ENCODE measurements at places on chromosomes 3 and 15.

DNA sequence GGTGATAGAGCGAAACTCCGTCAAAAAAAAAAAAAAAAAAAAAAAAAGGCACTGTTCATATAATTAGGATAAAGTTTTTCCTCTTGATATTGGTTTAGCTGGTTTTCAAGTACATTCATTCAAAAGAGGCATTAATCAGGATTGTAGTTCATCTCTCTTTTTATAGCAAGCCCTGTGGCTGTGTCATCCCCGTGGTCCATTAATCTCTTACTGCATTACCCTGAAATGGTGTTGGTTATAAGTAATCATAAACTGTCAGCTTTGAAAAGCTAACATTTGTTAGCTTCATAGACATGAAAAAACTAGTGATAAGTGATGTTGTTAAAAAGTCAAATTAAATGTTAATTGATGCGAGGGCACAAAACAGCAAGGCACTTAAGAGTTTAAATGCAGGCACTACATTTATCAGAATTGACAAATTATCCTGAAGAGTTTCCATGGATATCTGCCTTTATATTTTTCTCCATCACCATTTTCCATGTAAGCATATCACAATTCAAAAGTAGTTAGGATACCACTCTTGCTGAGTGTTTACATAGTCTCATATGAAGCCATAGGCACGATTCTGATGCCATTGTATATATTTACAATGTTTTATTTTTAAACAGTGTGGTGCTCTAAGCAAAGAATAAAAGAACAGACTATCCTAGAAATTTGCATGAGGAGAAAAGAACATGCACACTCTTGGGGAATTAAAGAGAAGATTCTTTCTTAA, 193.1 kb downstream of the OTOL1 start:
- no peak for DNase-seq

DNA sequence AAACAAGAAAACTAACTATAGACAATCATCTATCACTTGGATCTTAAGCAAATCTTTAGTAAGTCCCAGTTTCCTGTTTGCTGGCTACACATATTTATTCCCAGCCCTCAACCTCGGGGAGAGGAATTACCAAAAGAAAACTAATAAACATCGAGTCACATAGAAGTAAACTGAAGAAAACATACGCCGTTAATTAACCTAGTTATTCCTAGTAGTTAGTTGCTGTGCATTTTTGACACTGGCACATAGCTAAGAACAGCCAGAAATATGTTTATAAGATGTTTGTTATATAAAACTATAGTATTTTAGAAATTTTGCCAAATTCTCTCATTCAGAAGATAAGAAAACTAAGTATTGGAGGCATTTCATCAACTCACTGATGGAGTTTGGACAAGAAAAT, 407.2 kb upstream of the ARHGEF26 start:
- no peak for DNase-seq

DNA sequence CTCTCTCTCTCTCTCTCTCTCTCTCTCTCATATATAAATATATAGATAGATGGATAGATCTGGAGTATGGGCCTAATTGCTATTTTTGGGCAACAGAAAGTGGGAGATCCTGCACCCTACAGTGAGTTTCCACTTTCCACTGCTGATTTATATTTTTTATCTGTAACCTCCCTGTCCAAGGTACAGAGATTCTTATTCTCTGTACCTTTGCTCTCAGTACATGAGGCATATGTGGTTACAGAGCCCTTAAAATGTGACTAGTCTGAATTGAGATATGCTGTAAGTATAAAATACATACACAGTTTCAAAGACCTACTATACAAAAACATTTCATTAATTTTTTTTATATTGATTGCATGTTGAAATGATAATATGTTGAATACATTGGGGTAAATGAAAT, 51.1 kb upstream of the FOXP1 start:
- no peak for DNase-seq

DNA sequence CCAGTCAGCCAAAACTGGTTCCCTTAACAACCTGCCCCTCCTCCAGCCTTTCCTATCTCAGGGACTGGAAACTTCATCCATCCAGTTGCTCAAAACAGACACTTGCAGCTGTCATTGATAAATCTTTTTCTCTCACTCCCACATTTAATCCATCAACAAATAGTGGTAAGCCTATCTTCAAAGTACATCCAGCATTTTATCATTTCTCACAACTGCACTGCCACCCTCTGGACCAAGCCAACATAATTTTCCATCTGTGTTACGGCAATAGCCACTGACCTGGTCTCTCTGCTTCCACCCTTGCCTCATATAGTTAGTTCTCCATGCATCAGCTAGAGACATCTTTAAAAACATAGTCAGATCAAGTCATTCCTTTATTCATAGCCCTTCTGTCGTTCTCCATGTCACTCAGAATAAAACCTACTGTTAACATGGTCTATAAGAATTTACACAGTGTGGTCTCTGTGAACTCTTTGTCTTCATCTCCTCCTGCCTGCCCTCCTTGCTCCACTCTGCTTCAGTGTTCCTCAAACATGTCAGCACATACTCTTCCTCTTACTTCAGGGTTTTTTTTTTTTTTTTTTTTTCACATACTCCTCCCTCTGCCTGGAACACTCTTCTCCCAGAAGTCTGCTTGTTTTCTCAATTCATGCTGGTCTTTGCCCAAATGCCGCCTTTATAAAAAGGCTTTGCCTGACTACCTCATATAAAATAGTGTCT, 102.5 kb upstream of the COL6A5 start:
- DNase-seq, result no peak

GRCh38 chr15:38897551-38897950, 332.9 kb upstream of the RASGRP1 start:
- DNase-seq, result no peak

DNA sequence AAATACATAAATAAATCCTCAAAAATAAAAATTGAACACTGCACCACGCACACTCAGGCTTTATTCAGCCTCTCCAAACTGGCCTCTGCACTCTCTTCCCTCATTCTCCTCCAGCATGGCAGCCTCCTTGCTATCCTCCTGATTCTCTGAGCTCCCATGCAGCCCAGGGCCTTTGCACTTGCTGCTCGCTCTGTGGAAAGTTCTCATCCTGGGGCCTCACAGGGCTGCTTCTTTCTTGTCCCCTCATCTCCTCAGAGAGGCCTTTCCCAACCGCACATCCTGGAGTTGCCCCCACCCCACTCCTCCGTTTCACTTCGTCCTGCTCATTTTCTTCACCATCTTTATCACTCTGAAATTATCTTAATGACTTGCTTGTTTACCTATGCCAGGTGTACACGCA, 123.0 kb downstream of the SHQ1 start:
- no peak for DNase-seq

DNA sequence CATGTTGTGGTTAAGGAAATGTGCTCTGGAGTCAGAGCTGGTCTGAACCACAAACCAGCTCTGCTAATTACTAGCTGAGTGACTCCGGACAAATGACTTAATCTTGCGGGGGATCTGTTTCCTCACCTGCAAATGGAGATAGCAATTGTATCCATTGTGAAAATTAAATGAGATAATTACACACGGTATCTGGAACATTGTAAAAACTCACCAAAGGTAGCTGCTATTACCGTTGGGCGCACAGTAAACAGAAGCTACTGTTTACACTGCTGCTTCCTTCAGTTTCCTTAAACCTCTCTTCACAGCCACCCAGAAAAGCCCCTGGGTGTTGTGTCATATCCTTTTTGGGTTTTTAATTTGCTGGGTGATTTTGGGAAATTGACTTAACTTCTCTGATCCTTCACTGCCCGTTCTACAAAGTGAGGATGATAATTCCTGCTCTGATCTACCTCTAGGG, 107.8 kb downstream of the MEGF11 start:
- DNase-seq, result no peak

GRCh38 chr15:72271221-72271620, 1.1 kb downstream of the PARP6 start:
- DNase-seq, result no peak

- no peak for DNase-seq
Observed at GRCh38 chr3:23219552-23219951, 16.4 kb downstream of the UBE2E2 start.

- no peak for DNase-seq
Observed at GRCh38 chr3:59935025-59935424, 885.2 kb upstream of the CFAP20DC start.

GRCh38 chr3:32420126-32421038, 28.7 kb downstream of the CMTM7 start:
- no peak for DNase-seq

DNA sequence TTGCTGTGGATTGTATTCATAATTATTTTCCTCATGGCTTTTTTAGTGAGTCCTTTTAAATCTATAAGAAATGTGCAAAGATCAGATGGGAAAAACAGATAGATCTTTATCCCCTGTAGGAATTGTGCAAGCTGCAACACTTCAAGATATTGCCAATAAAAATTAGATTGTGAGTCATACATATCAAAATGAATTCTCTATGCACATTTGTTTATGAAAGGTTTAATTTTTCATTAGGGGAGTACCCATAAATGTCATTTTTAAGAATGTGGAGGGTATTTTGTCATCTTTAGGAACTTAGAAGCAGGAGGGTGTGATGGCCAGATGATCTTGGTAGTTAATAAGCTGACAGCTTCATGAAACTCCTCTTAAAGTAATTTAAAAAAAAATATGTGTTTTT, 2.9 kb downstream of the PIAS1 start:
- DNase-seq, result no peak

DNA sequence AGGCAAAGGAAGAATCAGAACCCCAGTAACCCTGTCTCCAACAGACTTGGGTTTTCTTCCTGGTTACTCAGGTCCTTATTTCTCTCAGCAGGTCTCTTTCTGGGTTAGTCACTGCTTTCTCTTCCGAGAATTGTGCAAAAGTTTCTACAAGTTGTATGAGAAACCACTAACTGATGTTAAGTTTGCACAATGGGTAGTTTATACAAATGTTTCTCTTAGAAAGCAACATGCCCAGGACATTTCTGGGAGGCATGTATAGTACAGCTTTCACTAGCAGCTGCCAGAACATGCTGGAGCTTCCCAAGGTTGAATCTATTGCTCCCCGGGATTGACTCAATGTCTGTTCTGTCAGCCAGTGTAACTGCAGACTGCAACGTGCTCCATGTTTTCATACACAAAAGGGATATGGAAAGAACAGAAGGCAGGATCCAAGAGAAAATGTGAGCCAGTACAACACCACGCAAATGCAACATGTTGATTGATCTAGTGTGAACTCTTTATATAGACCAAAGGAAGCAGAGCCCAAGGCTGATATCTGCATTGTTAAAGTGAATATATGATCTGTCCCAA, 887.8 kb downstream of the MCTP2 start:
- no peak for DNase-seq

GRCh38 chr15:33098094-33099058, 96.1 kb downstream of the FMN1 start:
- no peak for DNase-seq

- no peak for DNase-seq
Observed at GRCh38 chr3:39801216-39801615, 8.2 kb upstream of the MYRIP start.

DNA sequence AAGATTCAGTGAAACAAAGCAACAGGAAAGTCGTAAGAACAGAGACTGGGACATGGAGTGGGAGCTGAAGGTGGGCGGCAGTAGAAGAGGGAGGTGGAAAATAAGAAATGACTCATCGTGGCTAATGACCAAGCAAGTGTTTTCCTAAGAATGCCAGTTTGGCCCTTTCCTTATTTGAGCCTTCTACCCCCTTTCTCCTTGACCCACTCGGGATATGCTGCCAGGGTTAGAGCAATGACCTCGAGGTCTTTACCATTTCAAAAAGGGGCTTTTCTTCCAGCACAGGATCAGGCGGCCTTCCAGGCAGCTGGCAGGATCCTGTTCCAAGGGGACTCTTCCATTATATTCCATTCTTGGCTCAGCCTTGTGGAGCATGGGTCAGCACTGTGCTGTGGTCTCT, 241.1 kb downstream of the RYR3 start:
- no peak for DNase-seq

DNA sequence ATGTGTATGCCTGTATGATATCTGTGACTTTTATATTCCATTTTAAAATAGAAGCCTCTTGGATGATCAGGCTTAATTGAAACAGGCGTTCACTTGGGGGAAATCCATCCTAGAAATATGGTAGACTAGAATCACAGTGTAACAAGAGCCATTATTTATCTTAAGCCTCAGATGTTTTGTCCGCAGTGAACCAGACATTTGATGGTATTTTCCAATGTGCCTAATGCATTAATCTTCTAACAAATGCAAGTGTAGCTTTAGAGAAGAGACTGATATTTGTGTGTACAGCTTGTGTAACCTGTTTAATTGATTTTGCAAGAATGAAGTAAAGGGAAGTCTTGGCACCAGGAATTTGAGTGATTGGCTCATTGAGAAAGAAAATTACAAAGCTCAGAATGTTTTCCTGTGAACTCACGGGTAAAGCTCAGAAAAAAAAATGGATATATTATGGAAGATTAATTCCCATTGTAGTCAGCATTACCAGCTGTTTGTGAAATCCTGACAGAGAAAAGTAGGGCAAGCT, 155.7 kb downstream of the SV2B start:
- DNase-seq, result no peak

DNA sequence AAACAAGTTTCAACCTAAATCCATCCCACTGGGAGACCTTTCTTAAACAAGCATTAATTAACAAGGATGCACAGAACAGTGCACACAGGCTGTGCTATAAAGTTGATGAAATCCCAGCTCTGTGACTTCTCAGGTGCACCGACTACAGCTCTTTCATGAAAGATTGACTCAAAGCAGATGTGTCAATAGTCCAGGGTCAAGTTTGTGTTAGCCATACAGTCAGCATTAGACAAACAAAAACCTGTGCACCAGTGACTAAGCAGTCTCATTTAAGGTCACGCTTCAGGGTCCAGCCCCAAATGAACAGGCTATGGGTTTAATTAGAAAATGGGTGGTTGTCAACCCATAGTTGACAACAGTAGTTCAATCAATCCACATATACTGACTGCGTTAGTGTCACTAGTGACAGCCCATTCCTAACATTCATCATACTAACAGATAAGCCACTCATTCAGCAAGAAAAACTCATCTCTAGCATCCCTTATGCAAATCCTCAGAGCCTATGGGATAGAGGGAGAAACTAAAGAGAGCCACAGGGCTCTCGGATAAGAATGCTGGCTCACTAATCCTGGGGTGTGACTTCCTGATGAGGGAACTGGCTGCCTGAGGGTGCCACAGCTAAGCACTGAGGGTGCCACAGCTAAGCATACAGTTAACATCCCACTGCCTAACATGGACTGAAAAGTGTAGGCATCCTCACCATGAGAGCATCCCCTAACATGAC, 84.1 kb downstream of the WNT5A start:
- no peak for DNase-seq

DNA sequence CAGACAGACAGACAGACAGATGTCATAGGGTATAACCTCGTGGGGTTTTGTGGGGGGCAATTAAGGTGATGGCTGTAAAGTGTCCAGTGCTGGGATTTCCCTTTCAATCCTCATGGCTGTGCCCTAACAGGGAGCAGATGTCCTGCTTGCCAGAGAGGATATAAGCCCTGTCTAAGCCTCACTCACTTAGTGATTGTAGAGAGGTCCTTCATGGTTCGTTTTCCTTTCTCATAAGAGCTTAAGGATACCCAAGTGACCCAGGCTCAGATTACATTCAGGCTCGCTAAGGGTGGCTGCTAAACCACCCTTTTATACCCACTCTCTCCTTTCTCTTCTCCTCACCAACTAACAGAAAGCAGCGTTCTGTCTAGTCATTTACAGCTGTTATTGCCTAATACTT, 19.2 kb downstream of the LYSMD2 start:
- DNase-seq, result no peak
